Stimulated activated CD8-positive, alpha-beta memory T cell treated with anti-CD3 and anti-CD28 coated beads, Interleukin-4, amount 100 ng/mL, for 4 hours (primary cell): ENCODE measurements at places on chromosomes 4 and X.

- DNase-seq = no peak
These were observed 2.1 kb downstream of the PCDH18 start for GRCh38 chr4:137530176-137530575.

- no peak for DNase-seq
These were observed 4.1 kb downstream of the POF1B start for GRCh38 chrX:85375333-85375738.

- DNase-seq = no peak
These were observed 196.3 kb upstream of the SPRY1 start for GRCh38 chr4:123200051-123200940.

- no peak for DNase-seq
These were observed 235.6 kb downstream of the PARM1 start for GRCh38 chr4:75168548-75168947.

- DNase-seq = no peak
These were observed 6.4 kb upstream of the GSX2 start for GRCh38 chr4:54093324-54094240.

- peak; percentile 75 for DNase-seq
These were observed 5.6 kb upstream of the KANTR start for GRCh38 chrX:53088136-53088974.

DNA sequence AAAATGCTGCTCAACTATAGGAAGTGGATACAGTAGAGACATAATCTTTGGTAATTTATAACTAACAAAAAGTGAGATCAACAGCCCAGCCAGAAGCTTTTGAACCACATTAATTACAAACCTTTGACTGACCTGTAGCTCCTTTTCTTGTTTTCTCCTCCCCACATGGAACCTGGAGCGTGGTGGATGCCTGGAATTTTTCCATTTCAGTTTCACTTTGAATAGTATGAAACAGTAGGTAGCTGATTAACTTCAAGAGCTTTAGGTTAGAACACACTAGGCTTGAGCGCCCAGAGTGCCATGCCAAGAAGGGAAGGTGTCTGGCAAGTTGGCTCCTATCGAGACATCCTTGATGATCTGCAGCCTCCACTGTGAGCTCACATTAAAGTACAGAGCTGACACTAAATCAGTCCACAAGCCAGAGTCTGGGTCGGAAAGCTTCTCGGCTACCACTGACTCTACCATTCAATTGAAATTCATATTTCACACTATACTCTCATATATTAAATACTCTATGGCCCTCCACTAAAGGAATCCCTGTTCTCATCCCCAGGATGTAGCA lies 143.4 kb downstream of the GLRA2 start:
- DNase-seq = no peak

GRCh38 chrX:153906126-153906917 lies 1.8 kb downstream of the AVPR2 start:
- no peak for DNase-seq
